CD4-positive, alpha-beta T cell treated with Interleukin-17A for 1 hour (primary cell): ENCODE measurements at places on chromosomes 11 and 22.

DNA sequence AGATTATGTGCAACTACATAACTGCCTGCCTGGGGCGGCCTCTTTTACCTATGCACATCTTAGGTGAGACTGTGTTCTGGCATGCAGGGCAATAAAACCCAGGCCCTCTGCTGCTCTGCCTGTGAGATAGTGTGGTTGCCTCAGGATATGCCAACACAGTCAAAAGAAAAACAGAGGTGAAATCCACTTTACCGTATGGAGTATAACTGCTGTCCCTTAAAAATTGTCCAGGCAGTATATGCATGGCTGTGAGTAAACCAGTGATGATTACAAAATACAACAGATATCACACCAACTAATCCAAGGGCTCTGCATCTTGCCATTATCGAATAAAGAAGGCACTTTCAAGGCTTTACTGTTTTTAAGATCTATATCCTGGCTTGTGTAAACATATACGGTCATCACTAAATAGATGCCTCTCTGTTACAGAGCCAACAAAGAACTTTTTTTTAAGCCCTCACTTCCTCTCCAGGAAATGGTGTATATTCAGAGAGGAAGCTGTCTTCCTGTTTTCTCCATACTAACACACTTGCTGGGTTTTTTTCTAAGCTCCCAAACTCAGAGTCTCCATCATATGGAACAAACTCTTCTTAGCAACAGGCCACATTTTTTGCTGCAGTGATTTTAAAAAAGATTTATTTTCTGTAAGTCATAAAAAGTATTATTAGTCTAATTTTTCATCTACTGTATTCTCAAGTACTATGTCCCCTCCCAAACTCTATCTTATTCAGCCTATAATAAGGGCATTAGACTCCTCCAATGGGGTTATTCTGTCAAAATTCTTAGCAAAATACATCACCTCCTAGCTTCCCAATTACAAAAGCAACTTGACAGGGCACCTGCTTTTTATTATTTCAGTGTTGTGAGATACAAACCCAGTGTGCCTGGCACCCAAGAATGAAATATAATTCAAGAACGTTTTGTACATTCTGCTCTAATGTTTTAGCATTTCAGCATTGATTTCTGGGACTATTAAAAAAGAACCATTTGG lies 135.2 kb downstream of the MAML2 start:
- peak; percentile 69 for DNase-seq

GRCh38 chr11:78893996-78894395 lies 319.3 kb upstream of the NARS2 start:
- no peak for DNase-seq

DNA sequence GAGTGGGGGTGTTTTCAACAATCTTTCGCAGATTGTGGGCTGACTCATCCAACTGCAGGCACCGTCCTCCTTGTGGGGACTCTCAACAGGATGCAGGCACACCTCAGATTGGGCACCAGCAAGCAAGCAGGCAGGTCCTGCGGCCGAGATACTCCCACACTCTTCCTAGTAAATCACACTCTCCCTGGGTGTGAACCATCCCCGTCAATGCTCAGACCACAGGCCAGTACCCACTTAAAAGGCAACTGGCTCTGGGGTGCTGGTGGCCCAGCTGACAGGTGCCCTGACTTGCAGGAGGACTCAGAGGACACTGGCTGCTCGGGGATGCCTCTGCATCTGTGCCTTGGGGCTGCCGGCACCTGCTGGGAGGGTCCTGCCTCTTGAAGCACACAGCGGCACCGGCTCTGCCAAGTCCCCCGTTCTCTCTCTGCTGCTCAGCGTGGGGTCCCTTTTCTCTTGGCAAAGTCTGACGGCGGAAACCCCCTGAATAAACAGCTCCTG lies 282.5 kb downstream of the CTTN start:
- DNase-seq, result no peak

DNA sequence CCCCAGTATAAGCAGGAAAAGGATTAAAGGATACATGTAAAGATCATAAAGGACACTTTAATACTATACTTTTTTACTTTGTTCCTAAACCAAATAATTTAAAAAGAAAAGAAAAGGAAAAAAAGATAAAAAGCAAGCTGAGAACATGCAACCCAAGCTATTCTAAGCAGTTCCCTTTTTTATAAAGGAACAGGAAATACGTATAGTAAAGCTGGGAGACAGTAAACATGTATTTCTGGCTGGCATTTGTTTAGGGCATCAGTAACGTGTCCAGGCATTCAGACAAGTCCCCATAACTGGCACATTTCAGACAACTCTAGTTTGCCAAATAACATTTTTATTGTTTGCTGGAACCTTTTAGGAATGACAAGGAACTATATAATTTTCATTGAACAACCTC lies 24.9 kb downstream of the BCO2 start:
- DNase-seq, result no peak

DNA sequence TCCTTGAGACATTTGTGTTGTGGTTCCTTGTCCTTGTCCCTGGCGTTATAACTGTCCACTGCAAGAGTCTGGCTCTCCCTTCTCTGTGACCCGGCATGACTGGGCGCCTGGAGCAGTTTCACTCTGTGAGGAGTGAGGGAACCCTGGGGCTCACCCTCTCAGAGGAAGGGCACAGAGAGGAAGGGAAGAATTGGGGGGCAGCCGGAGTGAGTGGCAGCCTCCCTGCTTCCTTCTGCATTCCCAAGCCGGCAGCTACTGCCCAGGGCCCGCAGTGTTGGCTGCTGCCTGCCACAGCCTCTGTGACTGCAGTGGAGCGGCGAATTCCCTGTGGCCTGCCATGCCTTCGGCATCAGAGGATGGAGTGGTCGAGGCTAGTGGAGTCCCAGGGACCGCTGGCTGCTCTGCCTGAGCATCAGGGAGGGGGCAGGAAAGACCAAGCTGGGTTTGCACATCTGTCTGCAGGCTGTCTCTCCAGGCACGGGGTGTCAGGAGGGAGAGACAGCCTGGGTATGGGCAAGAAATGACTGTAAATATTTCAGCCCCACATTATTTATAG lies 23.0 kb downstream of the MYBPC3 start:
- DNase-seq, result no peak

GRCh38 chr11:66328302-66329144 lies 7.7 kb downstream of the RIN1 start:
- peak; percentile 85 for DNase-seq

DNA sequence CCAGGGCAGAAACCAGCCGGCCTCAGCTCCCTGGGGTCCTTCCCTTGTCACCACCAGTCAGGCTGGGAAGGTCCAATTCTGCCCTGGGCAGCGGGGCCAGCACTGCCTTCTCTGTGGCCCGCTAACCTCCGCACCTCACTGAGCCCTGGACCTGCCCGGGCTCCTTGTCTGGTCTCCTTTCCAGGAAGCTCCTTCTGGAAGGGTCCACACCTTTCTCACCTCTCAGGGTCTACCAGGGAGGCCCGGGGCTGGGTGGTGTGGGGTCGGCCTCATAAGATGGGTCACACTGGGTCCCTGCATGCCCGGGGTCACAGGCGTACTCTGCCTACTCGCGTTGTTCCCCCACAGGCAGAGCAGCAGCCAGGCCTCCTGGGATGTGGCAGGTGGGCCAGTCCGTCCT lies 69.0 kb downstream of the WNT7B start:
- no peak for DNase-seq

DNA sequence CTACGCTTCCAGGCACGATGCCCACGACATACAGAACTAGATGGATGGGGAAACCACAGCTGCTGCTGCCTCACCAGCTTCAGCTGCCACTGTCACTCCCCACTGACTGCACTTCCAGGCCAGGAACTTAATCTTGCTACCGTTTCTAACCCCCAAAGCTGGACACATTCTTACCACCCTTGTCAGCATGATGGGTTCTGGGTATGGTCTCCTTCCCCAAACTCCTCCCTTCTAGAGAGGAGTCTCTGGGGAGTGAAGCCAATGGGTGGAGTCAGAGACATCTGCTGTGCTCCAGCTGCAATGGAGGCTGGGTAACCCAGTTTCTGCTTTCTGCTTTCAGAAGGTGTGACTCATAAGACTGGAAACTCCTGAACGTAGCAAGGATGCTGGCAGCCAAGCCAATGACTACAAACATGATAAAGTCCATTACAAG lies 87.0 kb upstream of the THY1 start:
- DNase-seq, result peak; percentile 30

GRCh38 chr22:19042285-19043120 lies 79.7 kb downstream of the DGCR2 start:
- DNase-seq, result no peak

DNA sequence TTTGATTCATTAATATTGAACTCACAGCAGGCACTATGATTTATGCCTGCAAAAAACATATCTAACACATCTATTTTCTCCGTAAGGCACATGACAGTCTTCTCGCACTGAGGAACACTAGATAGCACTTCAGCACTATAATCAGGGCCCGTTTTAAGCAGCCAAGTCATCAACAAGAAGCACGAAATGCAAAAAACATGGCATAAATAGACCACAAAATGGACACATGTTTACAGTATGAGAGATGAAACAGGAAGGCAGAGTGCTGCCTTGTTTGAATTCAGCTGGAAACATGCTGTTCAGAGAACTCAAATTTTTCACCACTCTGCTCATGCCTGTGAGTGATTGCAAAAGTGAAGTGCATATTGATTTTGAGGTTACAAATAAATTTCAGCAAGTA lies 205.8 kb upstream of the PDGFD start:
- no peak for DNase-seq

DNA sequence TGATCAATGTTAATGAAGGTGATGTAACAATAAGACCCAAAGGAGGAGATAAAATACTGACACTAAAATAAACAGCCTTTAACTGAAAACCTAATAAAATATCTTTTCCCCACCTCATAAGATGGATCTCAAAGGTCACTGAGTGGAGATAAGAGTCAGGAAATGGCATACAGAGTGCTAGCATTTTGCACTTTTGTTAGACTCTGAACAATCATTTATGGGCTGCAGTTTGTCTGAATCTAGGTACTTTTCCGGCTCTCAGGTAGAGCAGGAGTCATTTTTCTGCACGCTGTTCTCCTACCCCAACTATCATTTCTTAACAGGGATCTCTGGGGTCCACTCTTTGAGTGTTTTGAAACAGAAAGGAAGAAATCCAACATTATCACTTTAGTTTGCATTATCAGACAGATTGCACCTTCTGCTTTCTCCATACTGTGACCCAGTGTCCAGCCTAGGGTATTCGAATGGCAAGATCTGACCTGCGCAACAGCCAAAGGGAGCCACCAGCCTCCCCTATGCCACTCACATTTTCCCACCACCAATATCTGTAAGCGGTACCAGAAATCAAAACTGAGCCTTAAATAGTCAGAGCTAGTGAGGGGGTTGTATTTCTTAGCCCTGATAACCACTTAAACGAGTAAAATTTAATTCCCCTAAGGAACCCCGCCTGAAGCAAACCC lies 863 bp downstream of the SIAE start:
- DNase-seq, result no peak

GRCh38 chr11:58193391-58193790 lies 4.5 kb downstream of the OR9Q2 start:
- DNase-seq, result no peak

- DNase-seq, result no peak
Observed at GRCh38 chr11:60175860-60176275, 7.0 kb downstream of the MS4A6A start.

DNA sequence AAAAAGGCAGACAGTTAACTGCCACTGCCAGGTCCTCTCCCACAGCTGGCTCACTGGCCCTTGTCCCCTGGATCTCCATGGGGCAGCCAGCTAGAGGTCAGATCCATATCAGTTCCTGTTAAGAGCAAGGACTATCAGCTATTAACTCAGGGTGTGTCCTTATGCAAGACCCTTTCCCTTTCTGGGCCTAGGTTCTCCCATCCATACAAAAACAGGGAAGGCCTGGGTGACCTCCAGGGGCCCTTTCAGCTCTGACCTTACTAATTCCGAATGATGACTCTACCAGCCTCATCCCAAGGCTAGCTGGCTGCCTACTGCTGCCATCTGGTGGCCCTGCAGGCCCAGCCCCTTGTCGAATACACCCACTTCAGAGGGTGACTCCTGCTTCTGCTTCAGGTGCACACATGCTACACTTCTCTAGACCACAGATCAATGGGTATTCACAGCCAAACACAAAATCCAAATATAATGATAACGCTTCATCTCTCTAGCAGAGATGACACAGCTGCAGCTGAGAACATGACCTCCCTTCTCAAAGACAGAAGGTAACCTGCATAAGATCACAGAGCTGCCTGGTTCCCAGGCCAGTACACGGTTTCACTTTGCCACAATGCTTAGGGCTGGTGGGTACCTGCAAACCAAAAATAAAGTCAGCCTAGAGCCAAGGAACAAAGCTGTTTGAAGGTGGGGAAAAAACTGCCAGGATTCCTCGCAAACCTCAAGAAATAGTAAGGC lies 34.1 kb downstream of the SERGEF start:
- DNase-seq, result no peak

DNA sequence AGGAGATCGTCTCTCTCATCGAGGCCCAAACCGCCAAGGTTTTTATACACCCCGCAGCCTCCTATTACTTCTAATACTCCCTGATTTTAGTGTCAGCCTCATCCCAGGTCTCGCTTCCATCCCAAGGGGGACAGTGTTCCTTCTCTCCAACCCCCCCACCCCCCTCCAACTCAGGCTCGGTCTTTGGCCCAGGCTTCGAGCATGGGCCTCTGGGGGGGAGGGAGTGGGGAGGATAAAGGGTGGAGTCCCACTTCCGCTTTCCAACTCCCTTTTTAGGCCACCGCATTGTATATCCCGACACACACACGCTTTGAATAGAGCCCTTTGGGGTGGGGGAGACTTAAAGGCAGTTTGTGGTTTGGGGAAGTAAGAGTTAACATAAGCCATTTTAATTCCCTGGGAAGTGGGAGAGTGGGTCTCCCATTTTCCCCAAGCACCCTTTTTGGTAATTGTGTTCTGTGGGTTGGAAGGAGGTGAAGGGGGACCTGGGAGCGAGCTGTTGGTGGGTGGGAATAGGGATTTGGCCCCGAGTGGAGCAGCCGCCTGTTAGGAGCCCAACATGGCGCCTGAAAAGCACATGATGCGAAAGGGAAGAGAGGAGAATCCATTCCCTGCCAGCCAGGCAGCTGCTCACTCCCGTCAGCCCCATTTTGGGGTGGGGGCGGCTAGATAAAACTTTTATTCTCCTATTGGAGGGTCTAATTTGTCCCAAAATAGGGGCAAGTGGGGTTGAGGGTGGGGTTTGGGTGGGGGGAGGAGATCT lies 844 bp downstream of the PCF11 start:
- peak; percentile 64 for DNase-seq

- no peak for DNase-seq
Observed at GRCh38 chr11:69306821-69307220, 12.9 kb downstream of the MYEOV start.

DNA sequence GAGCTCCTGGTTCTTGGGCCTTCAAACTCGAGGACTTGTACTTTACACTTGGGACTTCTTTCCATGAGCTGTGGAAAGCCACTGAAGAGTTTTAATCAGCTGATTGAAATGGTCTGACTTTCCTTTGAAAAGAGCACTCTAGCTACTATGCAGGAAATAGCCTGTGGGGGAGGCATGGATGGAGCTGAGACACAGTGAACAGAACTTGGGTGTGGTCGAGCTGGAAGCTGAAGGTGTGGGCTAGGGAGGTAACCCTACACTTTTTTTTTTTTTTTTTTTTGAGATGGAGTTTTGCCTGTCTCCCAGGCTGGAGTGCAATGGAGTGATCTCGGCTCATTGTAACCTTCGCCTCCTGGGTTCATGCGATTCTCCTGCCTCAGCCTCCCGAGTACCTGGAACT lies 17.5 kb upstream of the CAPRIN1 start:
- DNase-seq, result no peak
